Mesothelial cell of epicardium (in vitro differentiated cells): ENCODE measurements at places on chromosomes 5 and 9.

- no peak for DNase-seq
These were observed 185.7 kb downstream of the PBX3 start for GRCh38 chr9:125932746-125933455.

- no peak for DNase-seq
These were observed 41.5 kb downstream of the SH3PXD2B start for GRCh38 chr5:172412724-172413286.

GRCh38 chr9:136353757-136354488, 9.6 kb downstream of the DNLZ start:
- DNase-seq, result no peak

DNA sequence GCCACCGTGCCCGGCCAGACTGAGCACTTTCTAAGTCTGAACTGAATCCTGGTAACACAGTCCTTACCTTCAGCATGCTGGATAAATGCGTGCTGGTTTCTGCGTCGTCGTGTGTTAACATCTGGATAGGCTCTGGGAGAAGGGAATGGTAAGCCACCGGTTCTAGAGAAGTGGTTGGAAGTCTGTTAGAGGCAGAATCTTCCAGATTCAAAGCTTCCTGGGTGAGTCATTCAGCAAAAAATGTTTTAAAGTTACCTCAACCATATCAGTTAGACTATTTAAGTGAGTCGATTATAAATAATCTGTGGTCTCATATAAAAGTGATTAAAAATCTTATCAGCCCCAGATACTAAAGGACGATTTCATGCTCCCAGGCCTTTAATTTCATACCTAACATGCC, 256.5 kb upstream of the NFIL3 start:
- no peak for DNase-seq

GRCh38 chr9:123929177-123929869, 603 bp downstream of the DENND1A start:
- DNase-seq, result no peak

GRCh38 chr9:73736270-73736669, 584.6 kb downstream of the ANXA1 start:
- DNase-seq, result no peak

DNA sequence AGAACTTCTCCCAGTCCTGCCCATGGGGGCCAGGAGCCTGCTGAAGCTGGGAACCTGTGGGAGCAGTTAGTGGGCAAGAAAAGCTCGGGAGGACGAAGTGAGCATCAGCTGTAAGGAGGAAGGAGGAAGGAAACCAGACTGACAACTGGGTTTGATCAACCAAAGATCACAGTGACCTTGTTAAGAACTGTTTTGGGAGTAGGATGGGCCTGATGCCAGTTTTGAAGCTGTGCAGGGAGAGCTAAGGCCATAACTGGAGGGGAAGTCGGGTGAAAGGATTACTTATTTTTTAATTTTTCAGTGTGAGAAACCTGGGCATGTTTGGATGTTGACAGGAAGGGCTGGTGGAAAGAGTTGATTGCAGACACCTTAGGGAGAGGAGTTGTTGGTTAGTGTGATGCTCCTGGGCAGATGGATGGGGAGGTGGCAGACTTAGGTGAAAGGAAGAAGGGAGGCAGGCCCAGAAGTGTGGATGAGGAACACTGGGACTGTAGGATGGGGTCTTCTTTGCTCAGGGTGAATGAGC, 58.3 kb upstream of the KLF4 start:
- DNase-seq, result no peak

DNA sequence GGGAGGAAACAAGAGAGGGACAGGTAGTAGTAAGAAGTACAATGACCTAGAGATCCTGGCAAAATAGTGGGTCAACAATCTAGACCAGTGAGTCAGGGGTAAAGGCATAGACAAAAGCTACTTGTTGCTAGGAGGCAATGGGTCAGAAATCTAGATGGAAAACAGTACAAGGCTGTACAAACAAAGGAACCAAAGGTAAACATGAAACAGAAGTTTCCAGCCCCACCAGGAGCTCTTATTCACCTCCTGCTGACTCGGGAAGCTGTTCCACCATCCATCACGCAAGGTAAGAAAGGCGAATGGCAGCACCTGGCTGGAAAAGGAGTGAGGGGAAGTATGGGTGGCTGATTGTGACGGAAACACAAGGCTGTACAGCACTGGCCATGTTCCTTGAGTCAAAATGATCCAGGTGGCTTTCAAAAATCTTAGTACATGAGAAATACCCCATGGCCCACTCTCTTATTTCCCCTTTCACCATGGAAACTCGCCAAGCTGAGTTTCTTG, 70.5 kb upstream of the RAI14 start:
- DNase-seq, result no peak
